Endothelial cell of umbilical vein (primary cell): ENCODE measurements at places on chromosomes 3 and 15. TPM values are rescaled to one million over a fixed set of nuclear protein-coding genes. Genes with fewer than 3 reads are reported as not detected.

Gene PLCL2
- 9.6 and 10.7 TPM in 2 replicates for total RNA-seq

Gene TXNRD3
- total RNA-seq, result 5.0 and 7.1 TPM in 2 replicates

Gene PIGX
- 12.4 and 14.0 TPM in 2 replicates for total RNA-seq

Gene CNTN3
- total RNA-seq, result not detected in 2 replicates

Gene LSMEM2
- total RNA-seq, result not detected in 2 replicates

Gene C15orf40
- 20.9 and 27.9 TPM in 2 replicates for total RNA-seq

Gene IMPG2
- total RNA-seq, result 0.71 and 0.76 TPM in 2 replicates

Gene TMEM207
- total RNA-seq, result not detected in 2 replicates

Gene SH3GL3
- total RNA-seq, result not detected in 2 replicates

Gene LDHAL6B
- total RNA-seq, result not detected in 2 replicates

Gene BRK1
- 123 and 133 TPM in 2 replicates for total RNA-seq

Gene HDAC11
- 8.3 and 8.8 TPM in 2 replicates for total RNA-seq

Gene SUSD5
- 15.3 and 18.8 TPM in 2 replicates for total RNA-seq

Gene GOLGA8J
- 0.35 TPM in 1 of 2 replicates, not detected in the other for total RNA-seq
